ENCODE measurements at places on chromosomes 7 and 10.

DNA sequence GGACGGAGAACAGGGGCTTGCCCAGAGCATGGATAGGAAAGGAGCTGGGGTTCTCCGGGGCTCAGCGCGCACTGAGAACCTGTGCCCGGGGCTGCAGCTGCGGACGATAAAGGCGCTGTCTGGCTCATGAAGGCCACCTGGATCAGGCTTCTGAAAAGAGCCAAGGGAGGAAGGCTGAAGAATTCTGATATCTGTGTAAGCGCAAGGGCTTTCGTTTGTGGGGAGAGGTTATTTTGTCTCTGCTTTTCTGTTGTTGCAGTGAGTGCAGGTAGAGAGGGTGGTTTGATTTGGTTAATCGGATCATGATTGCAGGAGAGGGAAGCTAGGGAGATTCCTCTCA, 250.5 kb downstream of the NSUN6 start:
- DNase-seq: no peak

- no peak for DNase-seq
Observed at GRCh38 chr10:103574097-103575061, 80.9 kb downstream of the NEURL1 start.

DNA sequence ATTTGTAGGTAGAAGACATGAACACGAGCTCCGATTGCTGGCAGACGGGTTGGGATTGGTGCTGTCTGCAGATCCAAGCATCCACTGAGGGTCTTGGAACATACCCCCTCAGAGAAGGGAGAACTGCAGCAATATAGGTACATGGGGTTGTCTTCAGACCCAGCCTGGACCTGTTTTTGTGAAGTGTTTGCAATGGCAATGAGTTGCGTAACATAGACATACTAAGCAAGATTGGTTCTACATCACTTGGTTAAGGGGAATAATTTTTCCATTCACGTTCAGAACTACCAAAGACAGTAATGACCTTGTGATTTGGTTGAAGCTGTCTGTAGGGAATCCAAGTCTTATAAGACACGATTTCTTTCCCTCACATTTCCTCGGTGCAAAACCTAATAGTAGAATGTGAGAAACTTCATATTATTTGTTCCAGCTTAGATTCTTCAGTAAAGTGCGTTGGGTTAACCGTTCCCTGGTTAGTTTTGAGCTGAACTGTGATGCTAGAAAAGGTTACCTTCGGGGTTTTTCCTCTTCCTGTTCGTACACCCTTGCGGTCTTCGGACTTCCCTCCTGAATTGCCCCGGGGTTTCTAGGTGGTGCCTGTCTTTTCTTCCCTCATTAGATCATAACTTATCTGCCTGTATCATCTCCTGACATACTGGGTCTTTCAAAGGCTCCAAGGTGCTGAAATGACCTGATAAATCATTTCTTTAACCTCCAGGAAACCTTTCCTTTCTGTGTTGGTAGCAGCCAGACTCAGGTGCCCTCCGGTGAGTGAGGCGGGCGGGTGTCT, 14.4 kb downstream of the PROSER2 start:
- DNase-seq: no peak

DNA sequence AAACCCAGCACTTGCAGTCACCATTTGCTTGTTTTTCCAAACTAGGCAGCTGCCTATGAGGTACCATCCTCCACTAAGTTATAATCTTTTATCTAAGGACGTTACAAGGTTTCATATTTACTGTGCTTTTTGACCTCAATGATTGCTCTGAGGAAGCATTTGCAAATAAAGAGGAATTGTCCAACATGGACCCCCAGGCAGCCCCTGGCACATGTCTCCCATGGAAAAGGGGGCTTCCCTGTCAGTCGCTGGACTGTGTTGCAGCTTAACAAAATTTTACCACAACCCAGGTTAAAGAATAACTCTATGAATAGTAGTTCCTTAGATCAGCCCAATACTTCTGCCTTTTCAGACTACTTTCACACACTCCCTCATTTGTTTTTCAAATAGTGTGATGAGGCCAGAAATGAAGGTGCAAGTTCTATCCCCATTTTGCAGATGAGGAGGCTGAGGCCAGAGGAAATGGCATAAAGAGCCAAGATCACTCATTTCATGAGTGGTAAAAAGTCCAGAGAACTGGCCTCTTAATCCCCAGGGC, 52.8 kb upstream of the ZPBP start:
- no peak for DNase-seq

DNA sequence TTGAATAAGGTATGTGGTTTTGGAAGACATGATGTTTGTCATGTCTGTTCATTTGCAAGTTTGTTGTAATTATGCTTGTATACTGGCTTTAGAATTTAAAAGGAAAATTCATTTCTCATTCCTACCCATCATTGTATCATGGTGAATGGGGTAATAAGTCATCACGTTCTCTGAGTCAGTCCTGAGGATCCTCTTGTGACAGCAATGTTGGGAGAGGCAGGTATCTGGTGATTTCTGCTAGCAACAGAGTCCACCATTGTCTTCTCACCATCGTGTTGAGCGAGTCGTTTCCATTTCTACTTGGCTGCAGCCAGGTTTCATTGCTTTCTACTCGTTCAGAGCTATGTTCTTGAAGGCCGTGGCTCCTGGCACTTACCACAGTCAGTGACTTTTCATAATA, 16.3 kb downstream of the CUL1 start:
- no peak for DNase-seq

- DNase-seq: no peak
Observed at GRCh38 chr7:75638594-75639070, 100.1 kb downstream of the HIP1 start.

GRCh38 chr7:47715631-47716068, 133.7 kb upstream of the TNS3 start:
- no peak for DNase-seq

DNA sequence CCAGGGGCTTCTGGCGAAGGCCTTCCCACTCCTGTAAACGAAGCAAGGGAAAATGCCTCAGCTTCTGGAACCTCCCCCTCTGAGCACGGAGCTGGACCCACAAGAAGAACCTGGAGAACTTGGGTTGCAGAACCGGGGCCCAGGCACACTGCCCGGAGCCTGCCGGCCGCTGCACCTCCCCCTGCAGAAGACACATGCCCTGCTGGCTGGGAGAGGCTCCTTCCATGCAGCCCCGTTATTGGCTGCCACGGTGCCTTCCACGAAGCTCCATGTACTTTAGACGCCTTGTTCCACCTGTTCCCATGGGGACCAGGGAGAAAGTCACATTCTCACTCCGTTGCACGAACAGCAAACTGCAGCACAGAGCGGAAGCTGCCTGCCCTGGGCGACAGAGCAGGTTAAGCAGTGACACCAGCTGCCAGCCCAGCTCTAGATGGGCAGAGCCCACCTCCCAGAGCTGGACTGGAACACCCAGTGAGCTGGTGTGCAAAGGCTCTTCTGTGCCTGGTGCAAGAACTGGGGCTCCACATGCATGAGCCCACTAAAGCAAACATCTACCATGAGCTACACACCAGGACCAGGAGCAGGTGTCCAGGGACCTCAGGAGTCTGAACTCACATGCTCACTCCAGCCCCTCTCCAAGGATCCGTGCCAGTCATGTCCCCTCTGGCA, 70.1 kb downstream of the TNS3 start:
- DNase-seq: no peak

DNA sequence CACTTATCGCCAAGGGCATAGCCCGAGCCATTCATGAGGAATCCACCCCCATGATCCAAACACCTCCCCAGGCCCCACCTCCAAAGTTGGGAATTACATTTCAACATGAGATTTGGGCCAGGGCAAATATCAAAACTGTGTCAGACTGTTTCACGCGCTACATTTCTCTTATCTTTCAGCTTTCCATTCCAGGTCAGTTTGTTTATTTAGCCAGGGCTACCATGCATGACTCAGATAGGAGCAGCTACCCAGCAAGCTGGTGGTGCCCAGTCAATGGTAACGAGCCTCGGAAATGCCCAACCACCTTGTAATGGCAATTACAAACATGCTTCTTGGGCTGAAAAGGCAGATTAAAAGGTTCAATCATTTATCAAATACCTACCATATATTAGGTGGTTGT, 43.6 kb upstream of the BAMBI start:
- DNase-seq: no peak

DNA sequence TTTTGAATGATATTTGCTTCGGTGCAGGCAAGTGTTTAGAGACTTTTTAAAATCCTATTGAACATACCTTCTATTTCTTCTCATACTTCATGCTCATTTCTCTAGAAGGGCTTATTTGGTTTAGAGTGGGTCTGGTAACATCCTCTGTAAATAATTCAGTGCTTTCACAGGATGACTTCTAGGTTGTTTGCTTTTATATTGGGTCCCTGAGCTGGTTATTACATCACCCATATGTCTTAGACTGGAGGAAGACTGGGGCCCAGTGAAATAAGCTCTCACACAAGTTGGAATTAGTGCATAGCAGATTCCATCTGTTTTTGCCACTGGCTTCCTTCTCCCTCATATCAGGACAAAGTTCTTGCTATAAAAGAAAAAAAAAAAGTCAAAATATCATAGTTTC, 6.5 kb downstream of the SUPV3L1 start:
- no peak for DNase-seq

GRCh38 chr10:116664631-116665030, 43.9 kb downstream of the PNLIPRP2 start:
- no peak for DNase-seq

DNA sequence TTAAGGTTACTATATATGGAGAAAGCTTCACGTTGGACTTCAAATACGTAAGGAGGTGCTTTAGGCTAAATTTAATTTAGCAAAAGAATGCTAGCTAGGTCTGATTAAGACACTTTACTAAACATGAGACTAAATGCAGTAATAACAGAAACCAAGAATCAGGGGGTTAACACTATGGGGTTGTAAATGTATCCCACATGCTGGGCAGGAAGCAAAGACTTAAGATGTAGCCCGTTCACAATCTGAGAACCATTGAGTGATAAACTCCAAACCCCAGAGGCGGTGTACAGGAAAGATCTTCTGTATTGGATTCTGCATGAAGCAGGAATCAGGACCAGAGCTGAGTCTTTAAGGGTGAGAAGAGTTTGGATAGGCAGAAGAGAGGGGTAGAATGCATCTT, 60.4 kb downstream of the FZD1 start:
- no peak for DNase-seq

- no peak for DNase-seq
Observed at GRCh38 chr7:80027611-80028173, 106.9 kb upstream of the GNAI1 start.

- no peak for DNase-seq
Observed at GRCh38 chr10:48926255-48926654, 13.4 kb downstream of the LRRC18 start.

- no peak for DNase-seq
Observed at GRCh38 chr7:110017405-110017804, 1073.5 kb upstream of the LRRN3 start.

DNA sequence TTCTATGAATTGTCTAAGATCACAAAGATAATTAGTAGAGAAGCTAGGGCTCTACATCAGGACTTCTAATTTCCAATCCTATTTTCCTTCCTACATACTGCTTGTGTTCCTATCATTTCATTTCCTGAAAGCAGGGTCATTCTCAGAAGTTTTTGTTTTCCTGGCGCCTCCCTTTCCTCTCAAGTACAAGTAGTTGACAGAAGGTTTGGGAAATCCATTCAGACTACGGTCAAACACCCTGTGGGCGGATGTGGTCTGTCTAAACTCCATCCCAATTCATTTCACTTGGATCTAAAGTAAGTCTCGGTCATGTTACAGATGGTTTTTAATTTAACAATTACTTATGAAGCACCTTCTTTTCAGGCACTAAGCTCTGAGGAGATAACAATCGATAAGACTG, 221.4 kb downstream of the MTERF1 start:
- DNase-seq: no peak

- DNase-seq: no peak
Observed at GRCh38 chr10:124590216-124591122, 128.8 kb downstream of the LHPP start.

DNA sequence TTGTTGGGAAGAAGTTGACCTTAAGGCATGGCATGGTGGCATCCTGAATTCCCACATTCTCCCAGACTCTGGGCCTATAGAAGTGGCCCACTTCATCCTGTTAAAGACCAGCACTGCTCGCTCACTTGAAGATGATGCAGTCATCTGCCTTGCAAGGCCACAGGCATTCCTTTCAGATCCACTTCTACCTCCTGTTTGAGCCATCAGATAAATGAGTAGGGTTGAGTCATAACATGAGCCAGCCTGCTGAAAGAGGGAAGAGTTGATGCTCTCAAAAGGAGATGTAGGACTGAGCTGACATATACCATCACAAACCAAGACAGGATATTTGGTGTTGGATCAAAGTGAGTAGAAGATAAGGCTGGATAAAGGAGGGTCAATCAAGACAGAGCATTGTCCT, 1.5 kb upstream of the EBLN1 start:
- DNase-seq: no peak

- DNase-seq: no peak
Observed at GRCh38 chr7:102814025-102814471, 65.2 kb downstream of the FAM185A start.

GRCh38 chr7:127890726-127891125, 140.5 kb downstream of the LRRC4 start:
- DNase-seq: no peak

GRCh38 chr7:155181768-155182167, 111.6 kb downstream of the HTR5A start:
- no peak for DNase-seq

DNA sequence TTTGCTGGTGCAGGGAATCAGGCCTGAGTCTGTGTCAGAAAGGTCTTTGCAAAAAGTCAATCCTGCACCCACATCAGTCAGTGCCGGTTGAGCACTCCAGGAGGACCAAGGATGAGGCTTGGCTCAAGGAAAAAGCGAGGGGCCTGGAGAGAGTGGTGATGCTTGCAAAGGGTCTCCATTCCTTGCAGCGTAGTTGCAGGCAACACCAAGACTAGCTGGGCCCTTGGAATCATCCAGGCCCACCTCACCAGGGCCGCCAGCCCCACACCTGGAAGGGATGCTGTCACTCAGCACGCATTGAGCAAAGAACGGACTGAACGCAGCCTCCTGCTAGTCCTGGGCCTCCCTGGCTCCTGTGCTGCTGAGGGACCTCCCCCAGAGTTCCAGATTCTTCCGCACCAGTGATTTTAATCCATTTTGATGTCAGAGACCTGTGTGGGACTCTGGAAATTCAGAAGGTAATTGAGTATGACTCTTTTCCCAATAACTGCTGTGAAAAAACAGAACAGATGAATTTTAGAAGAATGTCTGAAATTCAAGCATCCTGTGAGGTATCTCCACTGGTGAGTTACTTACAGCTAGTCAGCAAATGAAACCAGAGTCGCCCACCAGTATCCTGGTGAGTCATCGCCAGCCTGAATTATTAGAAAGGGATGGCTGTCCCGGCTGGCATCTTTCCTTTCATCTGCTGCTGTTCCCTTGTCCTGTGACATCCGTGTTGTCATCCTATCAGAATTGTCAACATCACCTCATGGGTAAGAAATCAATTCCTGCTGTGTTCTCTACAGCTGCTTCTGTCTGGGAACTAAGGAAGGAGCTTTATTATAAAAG, 150.8 kb upstream of the NPS start:
- no peak for DNase-seq

- DNase-seq: no peak
Observed at GRCh38 chr7:32516551-32517100, 21.3 kb downstream of the AVL9 start.

GRCh38 chr10:126123466-126123865, 227.1 kb downstream of the FANK1 start:
- DNase-seq: no peak

Measured in NCI-H2107 (cell line).